ENCODE measurements at places on chromosomes 11 and 22.

GRCh38 chr22:22674467-22674866, 30.1 kb downstream of the GGTLC2 start:
- no peak for DNase-seq

DNA sequence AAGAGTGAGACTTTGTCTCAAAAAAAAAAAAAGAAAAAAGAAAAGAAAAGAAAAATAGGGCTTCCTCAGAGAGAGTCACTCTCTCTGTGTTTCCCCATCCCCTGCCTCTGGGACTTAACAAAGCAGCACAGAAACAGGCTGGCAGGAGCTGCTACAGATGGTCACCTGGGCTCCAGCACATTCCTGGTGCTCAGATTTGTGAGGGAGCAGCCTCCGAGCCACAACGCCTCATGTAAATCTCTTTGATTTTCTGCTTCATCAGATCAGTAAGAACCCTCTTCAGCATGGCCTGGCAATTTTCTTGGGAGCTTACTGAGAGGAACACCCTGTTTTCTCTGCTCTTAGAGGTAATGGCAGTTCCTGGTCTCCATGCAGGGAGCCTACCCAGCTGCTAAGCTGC, 15.2 kb upstream of the LDHA start:
- no peak for DNase-seq

GRCh38 chr22:21573750-21574494, 6.4 kb downstream of the UBE2L3 start:
- no peak for DNase-seq

- no peak for DNase-seq
Observed at GRCh38 chr11:18461909-18462308, 6.3 kb downstream of the LDHAL6A start.

- DNase-seq, result no peak
Observed at GRCh38 chr11:119207415-119207960, 1.3 kb downstream of the CBL start.

GRCh38 chr11:15988693-15989231, 367.6 kb downstream of the SOX6 start:
- no peak for DNase-seq
